Osteocyte (in vitro differentiated cells): ENCODE measurements at places on chromosomes 4 and X. TPM values are rescaled to one million over a fixed set of nuclear protein-coding genes. Genes with fewer than 3 reads are reported as not detected.

DNA sequence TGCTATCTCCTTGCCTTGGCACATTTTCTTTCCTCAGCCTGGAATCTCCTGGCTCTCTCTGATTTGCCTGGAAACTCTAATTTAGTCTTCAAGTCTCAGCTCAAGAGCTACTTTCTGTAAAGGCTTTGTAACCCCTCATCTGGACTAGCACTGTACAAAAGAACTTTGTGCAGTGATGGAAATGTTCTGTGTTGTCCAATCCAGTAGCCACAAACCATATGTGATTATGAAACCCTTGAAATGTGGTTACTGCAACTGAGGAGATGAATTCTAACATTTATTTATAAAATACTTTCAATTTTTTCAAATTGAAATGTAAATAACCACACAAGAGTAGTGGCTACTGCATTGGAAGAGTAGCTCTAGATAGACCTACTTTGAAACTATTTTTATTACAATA is 66.6 kb upstream of the HS3ST1 start:
- DNase-seq: no peak

DNA sequence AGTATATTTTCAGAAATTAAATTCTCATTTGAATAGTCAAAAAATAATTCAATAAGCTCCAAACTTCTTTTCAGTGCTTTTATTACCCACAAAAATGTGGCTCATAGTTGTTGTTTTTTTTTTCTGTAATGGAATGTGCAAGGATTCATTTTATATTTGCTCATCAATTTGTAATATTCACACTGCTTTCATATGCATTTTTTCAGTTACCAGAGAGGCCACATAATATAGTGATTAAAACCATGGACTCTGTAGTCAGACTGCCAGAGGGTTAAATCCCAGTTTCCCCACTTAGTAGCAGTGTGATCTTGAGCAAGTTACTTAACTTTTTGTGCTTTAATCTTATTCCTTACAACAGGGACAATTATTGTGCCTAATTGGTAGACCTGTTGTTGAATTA is 64.5 kb downstream of the FAM9B start:
- DNase-seq: no peak

DNA sequence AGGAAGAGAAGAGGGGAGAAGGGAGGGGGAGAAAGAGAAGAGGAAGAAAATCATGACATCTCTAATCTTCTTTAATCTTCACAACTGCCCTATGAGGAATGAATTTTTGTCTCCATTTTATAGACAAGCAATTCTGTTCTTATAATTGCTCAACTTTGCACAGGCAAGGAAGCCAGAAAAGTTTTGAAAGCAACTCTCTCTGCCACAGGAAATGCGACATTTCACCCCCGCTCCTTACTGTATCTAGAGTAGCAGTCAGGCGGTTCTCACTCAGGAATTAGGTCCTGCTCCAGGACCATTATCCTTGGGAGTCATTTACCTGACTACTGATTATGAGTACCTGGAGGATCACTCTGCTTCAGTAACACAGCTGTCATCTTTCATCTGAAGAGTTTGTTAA is 69.2 kb upstream of the FAM9A start:
- DNase-seq: no peak

- no peak for DNase-seq
Observed at GRCh38 chr4:181581983-181582382, 661.2 kb upstream of the TENM3 start.

DNA sequence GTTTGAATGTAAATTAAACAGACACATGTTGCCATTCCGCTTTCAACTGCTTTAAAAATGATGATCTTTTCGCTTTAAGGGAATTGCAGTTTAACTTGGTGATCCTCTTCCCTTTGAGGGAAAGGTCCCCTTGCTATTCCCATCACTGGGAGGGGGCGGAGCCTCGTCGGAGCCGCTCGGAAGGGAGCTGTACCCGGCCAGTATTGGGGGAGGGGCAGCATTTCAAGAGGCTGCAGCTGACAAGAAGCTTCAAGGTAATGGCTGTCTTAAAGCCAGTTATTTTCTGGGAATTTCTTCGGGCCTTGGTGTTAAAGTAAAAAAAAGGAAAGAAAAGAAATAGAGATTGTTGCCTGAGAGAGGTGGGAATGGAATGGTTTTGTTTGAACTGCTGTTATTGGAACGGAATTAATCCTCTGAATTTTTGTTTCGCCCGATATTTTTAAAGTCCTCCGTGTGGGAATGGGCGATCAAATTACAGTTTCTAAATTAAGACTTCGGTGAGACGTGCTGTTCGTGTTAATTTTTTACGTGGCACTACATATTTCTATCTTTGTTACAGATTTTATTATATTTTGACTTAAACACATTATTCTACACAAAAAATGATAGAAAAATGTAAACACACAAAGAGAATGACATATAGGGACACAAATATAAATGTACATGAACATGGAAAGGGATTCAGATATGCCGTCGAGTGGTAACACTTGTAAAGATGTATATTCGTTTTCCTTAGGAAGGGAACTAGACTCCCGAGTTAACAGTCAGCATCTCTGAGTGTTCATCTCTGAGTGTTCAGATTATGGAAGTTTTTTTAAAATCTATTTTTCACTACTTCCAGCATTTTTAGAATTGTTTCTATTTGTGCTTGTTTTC is 9.2 kb downstream of the PWWP3B start:
- peak; percentile 83 for DNase-seq

DNA sequence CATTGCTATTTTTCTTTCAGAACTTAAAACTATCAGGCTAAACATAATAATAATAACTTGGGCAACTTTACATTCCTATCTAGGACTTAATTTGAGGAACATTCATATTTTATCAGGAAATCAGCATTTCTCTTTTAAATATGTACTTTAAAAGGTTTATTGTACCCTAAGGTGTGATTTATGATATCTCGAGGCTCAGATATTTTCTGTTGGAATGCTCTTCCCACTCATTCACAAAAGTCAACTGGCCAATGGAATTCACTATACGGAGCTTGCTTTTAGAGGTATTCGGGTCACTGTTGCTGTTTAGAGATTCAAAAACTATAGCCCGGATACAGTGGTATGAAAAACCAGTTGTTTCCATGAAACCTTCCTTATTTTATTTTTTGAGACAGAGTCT is 328.3 kb downstream of the GBA3 start:
- DNase-seq: no peak

Gene SPANXN4
- total RNA-seq: not detected in 2 replicates

DNA sequence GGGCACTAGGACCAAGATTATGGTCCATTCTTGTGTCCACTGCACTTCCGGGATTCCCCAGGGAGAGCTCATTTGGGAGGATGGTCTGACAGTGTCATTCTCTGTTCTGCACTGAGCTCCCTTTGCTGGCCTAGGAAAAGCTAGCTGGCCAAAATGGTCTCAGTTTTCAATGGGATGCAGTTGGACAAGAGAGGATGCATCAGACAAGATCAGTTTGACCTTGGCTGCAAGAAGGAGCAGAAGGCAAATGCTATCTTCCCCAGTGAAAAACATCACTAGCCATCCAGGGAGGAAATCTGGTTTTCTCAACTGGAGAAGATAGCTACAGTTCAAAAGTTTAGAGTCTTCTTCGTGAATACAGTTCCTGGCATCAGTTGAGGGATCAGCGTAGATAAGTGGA is 221.1 kb downstream of the PTTG2 start:
- DNase-seq: no peak

Gene ABCG2
- 0.24 TPM in 1 of 2 replicates, not detected in the other for total RNA-seq

GRCh38 chr4:151553874-151554273 is 144.9 kb downstream of the FHIP1A start:
- no peak for DNase-seq

DNA sequence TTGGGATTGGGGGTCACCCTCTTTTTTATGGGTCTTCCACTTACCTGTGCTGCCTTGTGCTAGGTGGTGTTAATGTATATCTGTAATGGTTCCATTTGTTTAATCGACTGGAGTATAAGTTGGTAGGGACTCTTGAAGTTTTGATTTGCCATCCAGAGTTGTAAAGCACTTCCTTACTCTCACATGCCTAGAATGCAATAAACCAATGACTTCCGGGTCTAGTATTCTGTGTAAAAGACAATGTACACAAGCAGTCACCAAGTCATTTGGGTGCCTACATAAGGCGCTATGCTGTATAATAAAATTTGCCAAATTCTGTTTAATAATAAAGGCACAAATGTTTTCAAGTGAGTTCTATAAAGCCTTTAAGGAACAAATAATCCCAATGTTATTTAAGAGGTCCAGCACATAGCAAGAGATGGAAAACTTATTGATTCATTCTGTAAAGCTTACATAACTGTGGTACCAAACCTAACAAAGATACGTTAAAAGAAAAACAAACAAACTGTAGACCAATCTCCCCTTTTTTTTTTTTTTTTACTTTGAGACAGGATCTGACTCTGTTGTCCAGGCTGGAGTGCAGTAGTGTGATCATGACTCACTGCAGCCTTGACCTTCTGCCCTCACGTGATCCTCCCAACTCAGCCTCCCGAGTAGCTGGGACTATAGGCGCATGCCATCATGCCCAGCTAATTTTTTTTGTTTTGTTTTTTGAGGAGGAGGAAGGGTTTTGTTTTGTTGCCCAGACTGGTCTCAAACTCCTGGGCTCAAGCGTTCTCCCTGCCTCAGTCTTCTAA is 41.5 kb upstream of the HPRT1 start:
- no peak for DNase-seq

DNA sequence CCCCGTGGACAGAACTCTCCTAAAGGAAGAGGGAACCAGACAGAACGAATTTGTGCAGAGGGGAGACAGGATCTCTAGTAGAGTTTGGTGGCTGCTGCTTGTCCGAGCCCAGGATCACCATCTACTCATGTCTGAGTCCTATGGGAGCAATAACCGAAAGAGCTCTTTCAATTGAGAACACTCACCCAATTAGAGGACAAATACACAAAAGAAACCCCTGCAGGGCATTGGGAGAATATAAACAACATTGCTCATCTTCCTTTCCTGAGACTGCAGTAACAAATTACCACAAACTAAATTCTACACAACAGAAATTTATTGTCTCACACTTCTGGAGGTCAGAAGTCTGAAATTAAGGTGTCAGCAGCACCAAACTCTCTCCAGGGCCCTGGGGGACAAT is 65.6 kb downstream of the SPINK2 start:
- no peak for DNase-seq

DNA sequence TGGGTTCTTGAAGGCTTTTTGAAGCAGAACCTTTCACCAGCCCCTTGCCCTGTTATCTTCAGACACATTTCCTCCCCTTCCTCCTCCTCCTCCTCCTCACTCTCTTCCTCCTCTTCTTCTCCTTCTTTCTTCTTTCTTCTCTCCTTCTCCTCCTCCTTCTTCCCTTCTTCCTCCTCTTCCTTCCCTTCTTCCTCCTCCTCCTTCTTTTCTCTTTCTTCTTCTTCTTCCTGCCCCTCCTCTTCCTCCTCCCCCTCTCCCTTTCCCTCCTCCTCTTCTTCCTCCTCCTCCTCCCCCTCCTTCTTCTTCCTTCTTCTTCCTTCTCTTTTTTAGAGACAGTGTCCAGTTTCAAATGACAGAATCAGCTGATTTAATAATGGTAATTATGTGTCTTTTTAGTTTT is 226.0 kb downstream of the DKK2 start:
- no peak for DNase-seq

GRCh38 chrX:10423716-10424115 is 196.7 kb downstream of the MID1 start:
- no peak for DNase-seq

DNA sequence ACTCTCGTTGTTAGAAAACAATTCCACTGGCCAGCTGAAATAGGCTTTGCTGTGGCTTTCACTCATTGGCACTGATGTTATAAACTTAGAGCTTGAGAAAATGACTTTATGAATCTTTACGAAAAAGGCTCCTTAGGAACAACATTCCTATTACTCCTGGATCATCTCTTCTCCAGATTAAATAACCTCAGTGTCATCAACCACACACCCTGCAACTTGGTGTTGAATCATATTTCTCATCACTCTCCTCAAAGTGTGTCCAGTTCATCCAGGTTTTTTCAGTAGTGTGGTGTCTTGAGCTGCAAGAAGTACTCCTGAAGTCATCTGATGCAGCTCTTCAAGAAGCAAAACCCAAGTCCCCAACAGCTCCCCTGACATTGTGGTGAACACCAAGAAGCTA is 28.1 kb upstream of the ANOS1 start:
- DNase-seq: no peak

Gene PLK4
- 3.7 and 5.7 TPM in 2 replicates for total RNA-seq

- no peak for DNase-seq
Observed at GRCh38 chr4:163482190-163482589, 8.6 kb upstream of the TKTL2 start.

- DNase-seq: no peak
Observed at GRCh38 chr4:110516106-110516922, 40.4 kb downstream of the ENPEP start.
